ENCODE measurements at places on chromosomes 3 and 15. TPM values are rescaled to one million over a fixed set of nuclear protein-coding genes. Genes with fewer than 3 reads are reported as not detected.

C3orf22 gene
- total RNA-seq: not detected

NPAP1 gene
- 0.11 TPM for total RNA-seq

FBXO40 gene
- total RNA-seq: not detected

LPP gene
- total RNA-seq: 95.1 TPM

IQCF5 gene
- not detected for total RNA-seq

Data from articular chondrocyte of knee joint (primary cell).